Peyer's patch (tissue), 4 donors: ENCODE measurements at places on chromosomes 6 and 20. TPM values are rescaled to one million over a fixed set of nuclear protein-coding genes. Genes with fewer than 3 reads are reported as not detected.

Gene SNX21
- 94.9 TPM for total RNA-seq

Gene TAF4
- total RNA-seq, result 93.5 TPM

DNA sequence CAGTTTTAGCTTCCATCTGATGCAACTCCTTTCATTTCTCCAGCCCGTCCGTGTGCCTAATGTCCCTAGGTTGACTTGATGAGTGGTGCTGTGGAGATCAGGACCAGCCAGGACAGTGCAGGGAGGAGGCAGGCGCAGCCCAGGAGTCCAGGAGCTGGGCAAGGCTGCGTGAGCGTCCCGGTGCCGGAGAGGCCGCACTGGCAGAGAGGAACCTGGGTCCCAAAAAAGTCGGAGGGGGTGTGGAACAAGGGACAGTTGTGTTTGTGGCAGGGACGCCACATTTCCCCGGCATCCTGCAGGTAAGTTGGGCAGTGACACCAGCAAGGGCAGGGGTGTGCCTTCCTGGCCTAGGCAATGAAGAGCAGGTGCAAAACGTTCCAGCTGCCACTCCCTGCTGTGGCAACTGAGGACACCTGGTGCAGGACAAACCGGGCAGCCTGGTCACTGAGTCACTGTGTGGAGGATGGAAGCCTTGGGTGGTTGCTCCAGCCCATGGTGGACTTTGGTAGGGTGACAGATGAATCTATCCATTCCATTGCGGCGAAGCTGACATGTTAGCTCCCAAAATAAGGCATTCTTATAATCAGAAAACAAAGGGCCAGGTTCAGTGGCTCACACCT, 53.2 kb downstream of the RAMACL start:
- DNase-seq, result peak; percentile 50

GRCh38 chr20:6231556-6231955, 108.7 kb upstream of the FERMT1 start:
- DNase-seq, result no peak

GRCh38 chr6:101281266-101281665, 112.2 kb upstream of the GRIK2 start:
- no peak for DNase-seq

Gene TMEM170B
- 0.85 TPM for total RNA-seq

Gene DZANK1
- total RNA-seq, result 2.3 TPM

Gene GSTA4
- 17.9 TPM for total RNA-seq

Gene ELOVL4
- total RNA-seq, result 0.67 TPM

Gene C20orf144
- not detected for total RNA-seq

Gene SIM1
- not detected for total RNA-seq

DNA sequence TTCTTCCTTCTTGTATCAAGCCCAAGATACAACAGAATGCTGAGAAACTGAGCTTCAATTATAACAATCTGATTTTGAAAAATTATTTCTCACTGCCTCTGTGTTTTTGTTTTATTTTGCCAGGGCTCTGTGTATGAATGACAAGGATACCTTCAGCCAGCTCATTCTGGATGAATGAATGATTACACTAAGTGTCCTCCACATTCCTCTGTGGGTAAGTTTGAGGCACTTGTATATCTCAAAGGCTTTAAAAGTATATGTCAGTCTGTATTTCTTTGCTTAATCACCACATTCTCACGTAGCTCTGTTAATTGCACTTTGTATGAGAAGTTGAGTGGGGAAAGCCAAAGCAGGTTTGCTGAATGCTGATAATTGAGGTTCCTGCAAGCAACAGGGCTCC, 95.1 kb downstream of the TIAM2 start:
- no peak for DNase-seq

Gene KCNK17
- 2.1 TPM for total RNA-seq

Gene BMP7
- total RNA-seq, result not detected
